ENCODE measurements at places on chromosomes 5 and 9.

- no peak for DNase-seq
These were observed 97.6 kb upstream of the SEMA6A start for GRCh38 chr5:116672203-116672602.

DNA sequence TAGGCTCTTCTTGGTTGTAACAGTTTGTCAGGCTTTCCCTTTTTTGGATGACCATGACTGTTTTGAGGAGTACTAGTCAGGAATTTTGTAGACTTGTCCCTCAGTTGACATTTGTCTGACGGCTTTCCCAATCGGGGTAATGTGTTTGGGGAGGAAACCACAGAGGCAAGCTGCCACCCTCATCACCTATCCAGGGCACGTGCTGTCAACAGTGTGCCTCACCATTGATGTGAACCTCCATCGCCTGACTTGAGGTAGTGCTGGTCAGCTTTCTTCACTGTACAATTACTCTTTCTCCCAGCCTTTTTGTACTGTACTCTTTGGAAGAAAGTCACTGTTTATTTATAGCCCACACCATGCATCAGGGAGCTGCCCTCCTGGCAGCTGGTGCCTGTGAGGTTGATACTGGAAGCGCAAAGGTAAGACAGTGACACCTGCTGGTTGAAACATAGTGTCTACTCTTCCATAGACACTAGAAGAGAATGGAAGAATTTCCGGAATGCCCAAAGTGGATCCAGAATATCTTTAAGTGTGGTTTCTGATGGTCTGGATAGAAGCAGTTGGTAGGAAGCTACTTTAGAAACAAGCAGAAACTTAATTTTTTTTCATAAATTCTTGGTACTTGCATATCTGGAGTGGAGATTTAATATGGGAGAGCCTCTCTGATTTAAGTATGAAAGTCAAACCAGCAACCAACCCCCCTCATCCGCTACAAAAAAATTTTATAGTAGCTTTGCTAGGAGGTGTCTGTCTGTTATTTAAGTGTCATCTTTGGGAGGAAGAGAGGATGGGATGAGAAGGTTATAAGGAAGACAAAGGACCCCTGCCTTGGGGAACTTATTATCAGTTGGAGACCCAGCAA, 69.3 kb downstream of the SNX30 start:
- DNase-seq: no peak

DNA sequence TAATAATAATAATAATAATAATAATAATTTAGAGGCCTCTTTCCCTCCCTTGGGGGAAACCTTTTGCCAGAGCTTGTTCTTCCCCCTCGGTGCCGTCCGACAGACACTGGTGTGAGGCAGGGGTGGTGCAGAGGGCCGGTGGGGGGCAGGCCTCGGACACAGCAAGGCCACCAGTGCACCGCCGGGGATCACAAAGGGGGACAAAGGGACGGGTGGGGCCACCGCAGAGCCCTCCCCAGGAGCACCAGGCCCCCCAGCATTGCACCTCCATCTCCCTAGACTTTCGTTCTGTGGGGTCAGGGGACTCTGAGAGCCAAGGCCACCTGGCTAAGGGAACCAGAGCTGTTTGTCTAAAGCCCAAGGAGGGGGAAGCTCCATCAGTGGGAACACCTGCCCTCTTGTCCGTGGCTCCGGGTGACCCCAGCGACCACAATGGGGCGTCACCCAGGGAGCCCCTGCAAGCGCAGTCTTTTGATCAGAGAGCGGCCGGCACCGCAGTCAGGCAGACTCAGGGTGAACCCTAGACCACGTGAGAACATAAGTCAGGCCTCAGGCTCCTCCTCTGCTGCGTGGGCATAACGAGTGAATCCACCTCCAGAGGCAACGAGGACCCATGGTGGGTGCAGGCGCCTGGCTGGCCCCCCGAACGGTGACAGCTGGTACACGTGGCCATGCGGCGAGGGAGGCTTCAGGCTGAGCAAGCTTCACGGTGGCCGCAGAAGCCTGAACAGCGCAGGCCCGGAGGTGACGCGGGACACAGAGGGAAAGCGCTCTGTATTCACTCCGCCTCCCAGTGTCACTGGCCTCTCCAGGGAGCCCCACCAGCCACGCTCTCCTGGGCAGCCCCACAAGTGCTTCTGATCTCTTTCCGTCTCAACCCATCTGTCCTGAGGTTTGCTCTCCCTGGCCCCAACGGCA, 12.0 kb upstream of the QSOX2 start:
- DNase-seq: no peak

GRCh38 chr5:4533457-4534105, 606.5 kb upstream of the ADAMTS16 start:
- DNase-seq: no peak

DNA sequence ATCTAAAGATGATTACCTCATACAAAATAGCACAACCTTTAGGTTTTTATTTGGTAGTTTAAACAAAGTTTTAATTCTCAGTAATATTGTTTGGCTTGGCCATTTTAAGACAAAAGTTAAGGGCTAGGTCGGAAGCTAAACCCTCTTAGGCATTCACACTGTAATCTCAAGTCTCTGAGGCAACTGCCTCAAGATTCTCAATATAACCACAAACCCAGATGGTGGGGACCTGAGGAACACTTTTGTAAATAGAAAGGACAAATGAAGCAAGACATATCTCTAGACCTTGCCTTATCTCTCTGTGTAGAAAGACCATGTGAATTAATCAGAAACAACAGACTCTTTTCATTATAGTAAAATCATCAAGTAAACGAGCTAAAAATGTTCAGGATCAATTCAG, 500.2 kb upstream of the CDH6 start:
- no peak for DNase-seq

GRCh38 chr5:5061836-5062235, 78.3 kb upstream of the ADAMTS16 start:
- no peak for DNase-seq

DNA sequence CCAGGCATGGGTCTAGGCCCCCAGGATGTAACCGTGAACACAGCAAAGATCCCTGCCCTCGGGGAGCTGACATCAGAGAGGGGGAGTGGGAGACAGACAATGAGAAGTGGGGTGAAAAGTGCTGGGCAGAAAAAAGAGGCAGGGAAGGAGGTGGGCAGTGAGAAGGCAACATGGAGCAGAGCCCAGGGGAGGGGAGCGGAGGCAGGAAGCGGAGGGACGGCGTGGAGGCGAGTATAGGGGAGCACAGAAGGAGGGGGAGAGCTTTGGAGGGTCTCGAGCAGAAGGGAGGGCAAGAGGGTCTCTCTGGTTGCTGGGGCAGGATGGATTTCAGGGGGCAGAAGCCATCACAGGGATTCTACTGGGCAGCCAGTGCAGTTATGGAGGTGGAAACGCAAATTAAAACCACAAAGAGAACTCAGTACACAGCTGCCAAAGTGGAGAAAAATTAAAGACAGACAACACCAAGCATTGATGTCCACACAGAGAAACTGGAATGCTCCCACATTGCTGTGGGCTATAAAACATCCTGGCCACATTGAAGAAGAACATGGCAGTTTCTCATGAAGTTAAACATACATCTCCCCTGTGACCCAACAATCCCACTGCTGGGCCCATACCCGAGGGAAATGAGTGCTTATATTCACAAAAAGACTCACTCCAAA, 21.1 kb upstream of the LAMC3 start:
- no peak for DNase-seq

DNA sequence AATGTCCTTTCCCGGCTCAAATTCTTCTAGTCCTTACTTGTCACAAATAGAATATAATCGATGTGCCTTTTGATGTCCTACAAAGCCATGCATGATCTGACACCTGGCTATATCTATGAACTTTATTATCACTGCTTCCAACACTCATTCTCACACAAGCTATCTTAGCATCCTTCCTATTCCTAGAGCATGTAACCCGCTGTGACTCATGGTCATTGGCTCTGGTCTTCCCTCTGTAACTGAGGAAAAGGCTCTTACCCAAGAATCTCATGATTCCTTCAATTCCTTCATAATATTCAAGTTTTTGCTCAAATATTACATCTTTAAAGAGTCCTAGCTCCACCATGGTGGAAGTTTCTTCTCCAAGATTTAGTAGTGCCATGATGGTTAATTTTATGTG, 480.0 kb upstream of the PAPPA start:
- DNase-seq: no peak

DNA sequence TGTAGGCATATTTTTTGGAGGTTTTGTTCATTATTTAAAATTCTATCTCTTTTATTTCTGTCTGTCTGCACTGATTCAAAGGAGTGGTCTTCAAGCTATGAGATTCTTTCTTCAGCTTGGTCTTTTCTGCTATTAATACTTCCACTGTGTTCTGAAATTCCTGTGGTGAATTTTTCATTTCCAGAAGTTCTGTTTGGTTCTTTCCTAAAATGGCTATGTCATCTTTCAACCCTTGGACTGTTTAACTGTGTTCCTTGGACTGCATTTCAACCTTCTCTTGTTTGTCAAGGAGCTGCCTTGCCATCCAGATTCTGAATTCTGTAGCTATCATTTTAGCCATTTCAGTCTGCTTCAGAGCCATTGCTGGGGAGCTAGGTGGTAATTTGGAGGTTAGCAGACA, 76.3 kb downstream of the CERT1 start:
- DNase-seq: no peak

DNA sequence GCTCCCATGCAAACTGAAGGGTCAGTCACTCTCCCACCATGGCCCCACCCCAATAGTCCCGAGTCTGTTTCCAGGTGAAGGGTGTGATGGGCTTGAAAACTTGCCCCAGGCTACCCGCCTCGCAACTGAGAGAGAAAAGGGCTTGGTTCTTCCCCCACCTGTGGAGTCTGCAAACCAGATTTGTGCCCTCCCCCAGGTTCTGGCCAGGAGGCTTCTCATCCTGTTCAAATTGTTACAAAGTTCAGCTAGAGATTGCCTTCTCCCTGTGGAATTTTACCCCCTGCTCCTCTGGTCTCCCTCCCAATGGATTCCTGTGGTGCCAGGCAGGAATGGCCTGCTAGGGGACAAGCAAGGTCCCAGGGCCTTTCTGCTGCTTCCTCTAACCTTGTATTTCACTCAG, 93.1 kb upstream of the ACO1 start:
- no peak for DNase-seq

DNA sequence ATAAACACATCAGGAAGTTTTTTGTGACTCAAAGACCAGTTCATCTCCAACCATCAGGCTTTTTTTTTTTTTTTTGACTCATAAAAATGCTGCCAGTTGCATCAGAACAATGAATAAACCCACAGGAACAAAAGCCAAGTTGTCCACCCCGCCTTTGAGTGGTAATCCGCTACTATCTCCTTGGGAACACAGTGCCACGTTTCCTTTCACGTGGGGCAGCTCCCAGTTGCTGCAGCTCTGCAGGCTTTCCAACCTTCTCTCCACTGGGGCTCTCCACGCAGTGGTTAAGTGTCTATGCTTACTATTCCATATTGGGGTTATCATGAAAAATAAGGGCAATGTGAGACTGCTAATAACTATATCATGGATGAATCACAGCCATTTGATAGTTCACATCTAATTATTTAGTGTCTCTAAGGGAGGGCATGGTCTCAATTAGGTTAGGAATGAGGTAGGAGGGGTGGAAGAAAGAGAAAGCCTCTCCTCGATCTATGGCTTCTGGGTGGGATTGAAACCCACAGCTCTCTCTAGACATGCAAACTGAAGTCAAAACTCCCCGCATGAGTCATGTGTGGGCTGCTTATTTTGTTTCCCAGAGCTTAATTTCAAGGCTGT, 55.8 kb upstream of the ACTBL2 start:
- DNase-seq: no peak

Data from omental fat pad (tissue), 4 donors.